ENCODE measurements at places on chromosomes 11 and 22. TPM values are rescaled to one million over a fixed set of nuclear protein-coding genes. Genes with fewer than 3 reads are reported as not detected.

NECTIN1 gene
- total RNA-seq = 2.6 TPM

LRRC74B gene
- 0.36 TPM for total RNA-seq

PANX3 gene
- total RNA-seq = not detected

TSSK2 gene
- not detected for total RNA-seq

FAM111B gene
- total RNA-seq = 0.97 TPM

LARGE2 gene
- not detected for total RNA-seq

SULT4A1 gene
- total RNA-seq = 0.12 TPM

Measured in hair follicle dermal papilla cell (primary cell).